ENCODE measurements at places on chromosomes 7 and 10. TPM values are rescaled to one million over a fixed set of nuclear protein-coding genes. Genes with fewer than 3 reads are reported as not detected.

GRCh38 chr10:126948355-126949160 lies 43.3 kb downstream of the DOCK1 start:
- DNase-seq = no peak
- no peak overlapping the region for H3K4me3 ChIP-seq
- H3K27ac ChIP-seq = no peak overlapping the region
- no peaks in the 10 kb centered on the region for H3K4me1 ChIP-seq
- no peaks in the 10 kb centered on the region for H3K36me3 ChIP-seq

GRCh38 chr10:49207936-49208487 lies 19.8 kb upstream of the TMEM273 start:
- no peak overlapping the region for H3K4me3 ChIP-seq
- H3K36me3 ChIP-seq = no peaks in the 10 kb centered on the region
- no peak overlapping the region for H3K27ac ChIP-seq
- peaks cover 3% of the 10 kb centered on the region for H3K27me3 ChIP-seq
- DNase-seq = no peak

GRCh38 chr7:7257899-7258692 lies 75.8 kb downstream of the C1GALT1 start:
- no peak overlapping the region for H3K27ac ChIP-seq
- peaks cover 3% of the 10 kb centered on the region for H3K4me1 ChIP-seq
- no peak overlapping the region for H3K4me3 ChIP-seq
- H3K27me3 ChIP-seq = no peaks in the 10 kb centered on the region

GRCh38 chr7:49721441-49721840 lies 52.0 kb upstream of the VWC2 start:
- H3K27me3 ChIP-seq = no peaks in the 10 kb centered on the region
- H3K4me1 ChIP-seq = no peaks in the 10 kb centered on the region
- H3K27ac ChIP-seq = no peak overlapping the region
- DNase-seq = no peak

DNA sequence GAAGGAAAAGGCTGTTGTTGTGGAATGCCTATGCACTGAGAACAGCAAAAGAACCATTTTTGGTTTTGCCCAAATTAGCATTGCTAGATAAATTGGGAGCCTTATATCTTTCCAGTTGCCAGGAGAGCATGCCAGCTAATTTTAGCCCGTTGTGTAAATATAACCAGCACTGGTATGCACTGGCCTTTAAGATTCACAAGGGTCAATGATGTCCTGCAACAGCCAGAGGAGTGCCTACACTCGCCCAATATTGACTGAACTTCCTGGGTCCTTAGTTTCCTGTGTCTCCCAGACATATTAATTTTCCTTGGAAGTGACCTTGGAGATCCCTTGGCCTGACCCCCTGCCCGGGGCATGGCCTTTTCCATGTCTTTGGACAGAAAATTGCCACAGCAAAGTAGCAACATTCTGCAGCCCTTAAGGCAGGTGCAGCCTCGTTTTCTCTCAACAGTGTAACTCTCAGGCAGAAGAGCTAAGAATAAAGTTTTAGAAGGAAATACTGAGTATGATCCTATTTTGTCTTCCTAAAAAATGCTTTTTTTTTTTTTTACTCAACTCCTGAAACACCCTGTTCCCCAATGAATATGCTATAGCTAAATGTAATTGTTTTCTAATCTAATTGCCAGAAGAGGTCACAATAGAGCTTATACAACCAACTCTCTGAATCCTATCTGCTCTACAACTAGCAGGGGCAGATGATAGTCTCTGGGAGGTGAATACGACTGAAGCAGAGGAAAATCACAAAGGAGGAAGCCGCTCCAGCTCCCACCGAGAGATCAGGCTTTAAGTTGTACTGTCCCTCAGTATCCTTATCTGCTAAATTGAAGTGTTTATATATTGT lies 131.9 kb upstream of the PCGF5 start:
- peak; percentile 12 for DNase-seq
- no peaks in the 10 kb centered on the region for H3K4me1 ChIP-seq
- H3K27ac ChIP-seq = peak overlapping the region; percentile 42
- no peaks in the 10 kb centered on the region for H3K36me3 ChIP-seq

GRCh38 chr7:156751319-156751718 lies 110.7 kb downstream of the RNF32 start:
- H3K27ac ChIP-seq = no peak overlapping the region
- no peak overlapping the region for H3K4me3 ChIP-seq
- H3K27me3 ChIP-seq = no peaks in the 10 kb centered on the region
- DNase-seq = no peak
- H3K36me3 ChIP-seq = peaks cover 5% of the 10 kb centered on the region

DNA sequence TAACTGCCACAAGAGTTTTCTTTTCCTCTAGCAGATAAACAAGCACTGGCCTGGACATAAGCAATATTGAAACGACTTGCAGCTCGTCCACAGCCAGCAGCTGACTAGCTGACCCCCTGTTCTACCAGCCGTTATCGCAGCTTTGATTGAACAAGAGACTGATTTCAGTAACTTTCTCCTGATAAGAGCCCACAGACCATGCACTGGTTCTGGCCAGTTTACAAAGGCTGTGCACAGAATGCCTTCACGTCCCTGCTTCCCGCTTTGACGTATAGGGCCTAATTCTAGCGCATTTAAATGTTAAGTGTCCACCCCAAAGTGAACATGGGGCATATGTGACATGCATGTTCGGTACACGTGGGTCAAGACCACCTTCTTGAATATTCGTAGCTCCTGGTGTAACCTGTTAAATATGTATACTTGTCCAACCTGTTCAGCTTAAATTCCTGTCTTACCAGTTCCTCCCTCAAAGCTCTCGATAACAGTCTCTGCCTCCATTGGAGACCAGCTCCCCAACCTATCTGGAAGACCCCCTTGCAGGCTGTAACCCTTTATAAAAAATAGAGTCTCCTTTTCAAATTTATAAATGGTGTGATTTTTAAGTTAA lies 69.2 kb downstream of the LYZL1 start:
- no peak overlapping the region for H3K27ac ChIP-seq
- no peak overlapping the region for H3K4me3 ChIP-seq
- no peaks in the 10 kb centered on the region for H3K27me3 ChIP-seq
- no peaks in the 10 kb centered on the region for H3K36me3 ChIP-seq
- H3K4me1 ChIP-seq = no peaks in the 10 kb centered on the region
- peak; percentile 39 for DNase-seq

GRCh38 chr10:72564596-72564995 lies 61.3 kb downstream of the MICU1 start:
- peak; percentile 20 for DNase-seq
- peaks cover 12% of the 10 kb centered on the region for H3K36me3 ChIP-seq
- H3K27ac ChIP-seq = no peak overlapping the region
- no peak overlapping the region for H3K4me3 ChIP-seq
- no peaks in the 10 kb centered on the region for H3K27me3 ChIP-seq
- H3K4me1 ChIP-seq = peaks cover 4% of the 10 kb centered on the region

DNA sequence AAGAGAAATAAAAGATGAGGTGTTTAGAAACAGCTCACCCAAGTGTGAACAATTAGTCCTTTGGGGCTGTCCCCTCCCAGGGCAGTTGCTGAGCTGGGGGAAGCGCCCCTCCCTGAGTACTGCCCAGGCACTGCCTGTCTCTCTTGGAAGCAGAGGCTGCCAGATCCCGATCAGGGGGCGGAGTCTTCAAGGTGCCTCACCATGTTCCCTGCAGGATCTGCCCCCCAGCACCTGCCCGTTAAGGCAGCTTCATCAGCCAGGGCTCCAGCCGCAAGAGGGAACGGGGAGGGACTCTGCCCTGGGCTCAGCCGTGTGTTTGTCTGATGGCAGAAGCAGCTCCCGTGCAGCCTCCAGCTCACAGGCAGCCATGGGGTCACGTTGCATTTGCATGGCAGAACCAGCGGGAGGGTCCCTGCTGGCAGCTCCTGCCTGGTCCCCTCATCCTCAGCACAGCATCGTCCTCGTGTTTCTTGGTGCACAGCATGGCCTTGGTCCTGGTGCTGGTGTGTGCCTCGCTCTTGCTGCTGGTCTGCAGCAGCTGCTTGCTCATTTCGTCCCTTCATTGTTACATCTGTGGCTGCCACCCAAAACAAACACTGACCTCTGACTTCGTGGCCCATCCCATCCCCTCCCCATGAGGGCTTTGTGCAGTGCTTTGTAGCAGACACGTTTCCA lies 10.7 kb upstream of the DPYSL4 start:
- no peaks in the 10 kb centered on the region for H3K36me3 ChIP-seq
- peaks cover 34% of the 10 kb centered on the region for H3K27me3 ChIP-seq
- no peak overlapping the region for H3K27ac ChIP-seq
- no peaks in the 10 kb centered on the region for H3K4me1 ChIP-seq

DNA sequence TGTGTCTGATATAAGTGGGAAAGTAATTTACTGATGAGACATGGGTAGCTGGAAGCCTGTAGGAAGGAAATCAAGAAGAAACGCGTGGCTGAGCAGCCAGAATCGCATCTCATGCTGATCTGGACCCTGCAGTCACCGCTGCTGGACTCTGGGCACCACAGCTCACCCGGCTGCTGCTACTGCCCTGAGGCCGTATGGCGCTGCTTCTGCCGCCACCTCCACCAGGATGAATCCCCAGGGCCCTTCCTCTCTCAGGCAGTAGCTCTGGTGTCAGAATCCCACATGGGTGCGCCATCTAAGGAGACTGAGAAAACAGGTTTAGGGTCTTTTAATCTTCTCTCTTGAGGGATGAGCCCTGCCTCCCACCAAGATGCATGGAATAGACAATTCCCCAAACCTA lies 70.3 kb upstream of the AGK start:
- DNase-seq = no peak
- no peaks in the 10 kb centered on the region for H3K4me1 ChIP-seq
- H3K36me3 ChIP-seq = no peaks in the 10 kb centered on the region
- H3K4me3 ChIP-seq = no peak overlapping the region
- no peak overlapping the region for H3K27ac ChIP-seq
- no peaks in the 10 kb centered on the region for H3K27me3 ChIP-seq

DNA sequence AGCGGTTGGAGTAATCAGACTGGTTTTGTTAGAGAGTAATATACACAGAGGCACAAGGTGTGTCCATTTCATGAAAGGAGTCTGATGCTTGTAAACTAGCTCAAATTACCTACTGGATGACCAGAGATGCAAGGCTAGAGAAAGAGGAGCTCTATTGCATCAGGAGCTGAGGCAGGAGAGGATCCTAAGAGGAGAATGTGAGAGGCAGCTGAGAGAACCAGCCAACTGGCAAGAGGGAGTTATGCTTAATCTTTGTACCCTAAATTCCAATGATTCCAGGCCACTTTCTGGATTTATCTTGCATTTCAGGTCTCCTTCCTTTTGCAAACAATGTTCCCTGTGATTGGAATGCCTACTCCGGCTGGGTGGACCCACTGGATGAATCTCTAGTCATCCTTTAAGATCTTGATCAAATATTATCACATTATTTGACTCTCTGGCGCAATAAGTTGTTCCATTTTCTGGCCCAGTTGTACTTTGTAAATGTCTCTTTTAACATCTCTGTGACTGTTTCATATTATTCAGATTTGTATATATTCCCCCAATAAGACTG lies 57.5 kb upstream of the PTPN12 start:
- H3K27ac ChIP-seq = no peak overlapping the region
- no peak for DNase-seq
- no peaks in the 10 kb centered on the region for H3K36me3 ChIP-seq
- no peak overlapping the region for H3K4me3 ChIP-seq
- no peaks in the 10 kb centered on the region for H3K27me3 ChIP-seq

DNA sequence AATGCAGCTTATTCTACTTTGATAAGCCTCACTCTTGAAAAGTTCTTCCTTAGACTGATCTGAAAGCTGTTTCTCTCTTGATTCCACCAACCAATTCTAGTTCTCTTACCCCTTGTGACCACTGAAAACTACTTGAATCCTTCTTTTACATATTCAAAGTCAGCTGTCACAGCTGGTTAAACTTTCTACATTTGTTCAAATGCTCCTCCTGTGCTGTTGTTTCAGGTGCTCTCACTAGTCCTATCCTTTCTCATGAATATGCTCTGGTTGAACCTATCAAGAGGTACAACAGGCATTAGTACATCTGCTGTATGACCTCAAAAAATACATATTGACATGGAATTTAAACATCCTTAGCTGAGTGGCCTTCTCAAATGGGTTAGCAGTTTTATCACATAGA lies 91.5 kb downstream of the MYO3A start:
- no peaks in the 10 kb centered on the region for H3K4me1 ChIP-seq
- no peak overlapping the region for H3K4me3 ChIP-seq
- DNase-seq = no peak
- H3K27ac ChIP-seq = no peak overlapping the region
- no peaks in the 10 kb centered on the region for H3K27me3 ChIP-seq

DNA sequence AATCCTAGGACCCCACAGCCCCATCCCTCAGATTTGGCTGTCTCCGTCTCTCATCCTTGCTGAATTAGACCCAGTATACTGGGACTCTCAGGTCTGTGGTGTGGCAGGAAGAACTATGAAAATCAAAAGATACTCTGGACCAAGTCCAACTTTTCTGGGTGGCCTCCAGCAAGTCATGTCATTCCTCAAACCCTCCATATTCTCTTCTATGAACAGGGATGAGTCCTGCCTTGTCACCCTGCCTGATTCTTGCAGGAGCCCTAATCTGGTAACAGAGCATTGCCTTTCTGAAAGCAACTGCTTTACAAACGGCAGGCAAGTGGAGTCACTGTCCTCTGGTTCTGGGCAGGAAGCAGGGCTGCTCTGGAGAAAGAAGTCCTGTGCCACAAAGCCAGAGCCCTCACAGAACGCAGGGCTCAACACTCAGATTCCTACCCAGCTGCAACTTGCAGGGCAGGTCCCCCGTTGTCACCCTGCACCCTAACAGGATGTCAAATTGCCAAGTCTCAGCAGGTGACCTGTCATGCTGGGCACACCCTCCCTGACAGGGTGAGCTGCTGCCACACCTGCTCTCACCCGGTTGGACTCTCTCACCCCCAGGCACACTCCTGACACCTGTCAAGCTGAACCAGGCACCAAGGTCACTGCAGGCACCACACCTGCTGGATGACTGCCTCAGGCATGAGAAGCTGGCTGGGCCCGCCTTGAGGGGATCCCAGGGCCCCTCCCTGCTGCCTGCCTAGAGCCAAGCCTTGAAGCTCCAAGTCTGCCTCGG lies 227.7 kb downstream of the KCNMA1 start:
- no peak overlapping the region for H3K27ac ChIP-seq
- DNase-seq = peak; percentile 24
- no peaks in the 10 kb centered on the region for H3K36me3 ChIP-seq
- H3K27me3 ChIP-seq = no peaks in the 10 kb centered on the region
- H3K4me1 ChIP-seq = no peaks in the 10 kb centered on the region

- no peaks in the 10 kb centered on the region for H3K36me3 ChIP-seq
- H3K27ac ChIP-seq = no peak overlapping the region
- no peaks in the 10 kb centered on the region for H3K27me3 ChIP-seq
- H3K4me3 ChIP-seq = no peak overlapping the region
- no peak for DNase-seq
- H3K4me1 ChIP-seq = no peaks in the 10 kb centered on the region
Observed at GRCh38 chr7:81533931-81534330, 235.9 kb downstream of the HGF start.

- peaks cover 18% of the 10 kb centered on the region for H3K27me3 ChIP-seq
- DNase-seq = no peak
- peaks cover 20% of the 10 kb centered on the region for H3K4me1 ChIP-seq
- no peak within 1 kb of the TSS for H3K27ac ChIP-seq
Observed at GRCh38 chr7:100895701-100895955, at the start of gene ACHE. TSS of gene ACHE (minus strand) at chr7:100895888. CDS start at chr7:100894232, 1,656 bp downstream.

GRCh38 chr10:26242706-26243350 lies 26.3 kb downstream of the GAD2 start:
- no peak for DNase-seq
- H3K27me3 ChIP-seq = no peaks in the 10 kb centered on the region
- H3K27ac ChIP-seq = no peak overlapping the region
- H3K4me1 ChIP-seq = no peaks in the 10 kb centered on the region
- no peaks in the 10 kb centered on the region for H3K36me3 ChIP-seq

Gene SP4
- 6.0 TPM for total RNA-seq

Gene WNT2
- 24.3 TPM for total RNA-seq

Gene HTR7
- total RNA-seq = 0.18 TPM

Gene KIN
- 6.0 TPM for total RNA-seq

Gene BMS1
- total RNA-seq = 15.6 TPM

Gene UPK3B
- total RNA-seq = 12.4 TPM

Gene FAM25C
- total RNA-seq = not detected

Gene ITPRID1
- 2.4 TPM for total RNA-seq

Gene AKR1C4
- not detected for total RNA-seq

Gene CRPPA
- total RNA-seq = 8.6 TPM

Gene ATXN7L1
- total RNA-seq = 12.2 TPM
